NCI-H460 (cell line): ENCODE measurements at places on chromosomes 1 and 21. TPM values are rescaled to one million over a fixed set of nuclear protein-coding genes. Genes with fewer than 3 reads are reported as not detected.

Gene CLDN19
- not detected in 2 replicates for total RNA-seq

Gene RPE65
- 4.1 and 5.0 TPM in 2 replicates for total RNA-seq

Gene OR2M3
- not detected in 2 replicates for total RNA-seq

Gene SLC1A7
- total RNA-seq, result not detected in 2 replicates

Gene FHAD1
- total RNA-seq, result 89.1 and 101 TPM in 2 replicates

Gene PSEN2
- total RNA-seq, result 20.0 and 24.1 TPM in 2 replicates

Gene FAM72C
- 28.1 and 29.5 TPM in 2 replicates for total RNA-seq

Gene PTPRC
- total RNA-seq, result not detected in 2 replicates

Gene SLC35E2B
- 17.6 and 20.1 TPM in 2 replicates for total RNA-seq

Gene SPRR2G
- total RNA-seq, result not detected in 2 replicates

Gene OR2L2
- not detected in 2 replicates for total RNA-seq

Gene LCK
- total RNA-seq, result not detected in 2 replicates
